Activated CD4-positive, alpha-beta T cell treated with anti-CD3 and anti-CD28 coated beads for 36 hours (primary cell): ENCODE measurements at places on chromosomes 7 and 10. TPM values are rescaled to one million over a fixed set of nuclear protein-coding genes. Genes with fewer than 3 reads are reported as not detected.

GRCh38 chr10:91683975-91684374 is 51.1 kb upstream of the PPP1R3C start:
- no peak overlapping the region for H3K27ac ChIP-seq
- DNase-seq: no peak
- H3K4me3 ChIP-seq: no peak overlapping the region
- no peaks in the 10 kb centered on the region for H3K27me3 ChIP-seq
- H3K4me1 ChIP-seq: no peaks in the 10 kb centered on the region

- H3K4me1 ChIP-seq: peaks cover 35% of the 10 kb centered on the region
- no peak for DNase-seq
- peak overlapping the region; percentile 85 for H3K27ac ChIP-seq
- H3K27me3 ChIP-seq: peaks cover 45% of the 10 kb centered on the region
Measured at GRCh38 chr7:80136261-80137055, 1.8 kb downstream of the GNAI1 start.

GRCh38 chr10:51653025-51653424 is 46.4 kb downstream of the CSTF2T start:
- peaks cover 5% of the 10 kb centered on the region for H3K27me3 ChIP-seq
- no peak for DNase-seq
- no peaks in the 10 kb centered on the region for H3K36me3 ChIP-seq

The TES gene
- 97.5 TPM for total RNA-seq
